NCI-H446 treated with DMSO at 0.1 percent for 48 hours (cell line): ENCODE measurements at places on chromosomes 16 and 17.
A peak's percentile ranks its signal among the peaks of the same experiment; 100 is the strongest.

- no peak for DNase-seq
These were observed 982 bp downstream of the SPAG9 start for GRCh38 chr17:51119415-51120356.

- DNase-seq, result no peak
These were observed 5.9 kb downstream of the KRT17 start for GRCh38 chr17:41618341-41619035.

GRCh38 chr16:66367968-66368891 is 1.7 kb downstream of the CDH5 start:
- no peak for DNase-seq

DNA sequence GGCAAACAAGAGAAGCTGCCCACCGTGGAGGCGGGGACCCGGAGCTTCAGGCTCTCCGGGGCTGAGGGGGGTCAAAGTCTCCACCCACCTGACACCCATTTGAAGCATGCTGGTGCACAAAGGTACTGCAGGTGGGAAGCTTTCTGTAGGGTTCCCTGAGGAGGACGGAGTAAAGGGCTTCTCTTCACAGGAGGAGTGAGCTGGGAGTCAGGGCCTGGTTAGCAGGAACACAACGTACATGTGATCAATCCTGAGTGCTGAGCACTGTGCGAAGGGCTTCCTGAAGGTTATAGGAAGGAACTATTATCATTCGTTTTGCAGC is 252.9 kb upstream of the RPL38 start:
- no peak for DNase-seq

DNA sequence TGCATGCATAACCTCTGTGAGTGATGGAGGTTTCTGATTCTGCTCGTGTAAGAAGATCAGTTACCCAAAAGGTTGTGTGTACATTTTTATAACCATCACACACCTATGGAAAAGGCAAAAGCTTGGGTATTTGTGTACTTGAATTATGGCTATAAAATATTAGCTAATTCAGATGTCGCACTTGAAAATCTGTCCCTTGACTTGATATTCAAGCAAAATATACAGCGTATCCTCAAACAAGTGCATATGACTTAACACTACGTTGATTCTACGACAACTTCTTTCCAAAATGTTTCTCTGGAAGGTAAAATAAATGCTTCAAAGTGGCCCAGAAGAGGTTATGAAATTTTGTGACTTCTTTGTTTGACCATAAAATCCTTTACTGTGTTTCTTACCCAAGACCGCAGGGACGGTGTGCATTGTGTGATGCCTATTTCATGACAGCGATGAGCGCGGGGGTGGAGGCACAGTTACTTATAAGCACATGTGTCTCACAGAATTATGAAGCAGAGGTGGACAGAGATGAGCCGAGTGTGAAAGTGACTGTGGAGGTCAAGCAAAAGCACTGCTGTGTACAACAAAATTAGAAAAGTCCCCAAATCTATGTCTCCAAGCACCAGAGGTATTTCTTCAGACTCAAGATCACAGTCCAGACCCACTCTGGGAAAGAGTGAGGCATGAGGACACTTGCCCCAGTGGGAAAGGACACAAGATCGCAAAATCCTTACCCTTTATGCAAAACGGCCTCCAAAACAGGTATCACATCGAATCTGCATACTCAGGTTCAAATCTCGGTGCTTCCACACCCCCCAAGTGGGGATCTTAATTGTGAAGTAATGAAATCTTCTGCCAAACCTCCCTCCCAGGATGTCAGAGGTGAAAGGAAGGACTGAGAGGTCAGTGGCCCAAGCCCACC is 4.1 kb upstream of the HOXB9 start:
- DNase-seq, result no peak

DNA sequence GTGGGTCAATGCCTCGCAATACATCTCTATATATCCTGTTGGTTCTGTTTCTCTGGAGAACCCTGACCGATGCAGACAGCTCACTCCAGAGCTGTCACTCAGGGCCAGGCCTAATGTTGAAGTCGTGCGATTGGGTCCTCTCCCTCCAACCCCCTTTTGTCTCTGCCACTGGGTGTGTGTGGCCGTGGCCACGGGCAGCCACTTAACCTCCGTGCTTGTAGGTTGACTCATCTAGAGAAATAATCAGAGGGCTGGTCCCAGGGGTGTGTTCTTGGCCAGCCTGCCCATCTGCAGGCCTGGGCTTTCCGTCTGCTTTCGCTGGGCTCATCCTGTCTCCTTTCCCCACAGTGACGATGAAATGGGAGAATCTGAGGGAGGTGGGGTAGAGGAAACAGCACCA is 7.4 kb downstream of the ADAD2 start:
- no peak for DNase-seq

DNA sequence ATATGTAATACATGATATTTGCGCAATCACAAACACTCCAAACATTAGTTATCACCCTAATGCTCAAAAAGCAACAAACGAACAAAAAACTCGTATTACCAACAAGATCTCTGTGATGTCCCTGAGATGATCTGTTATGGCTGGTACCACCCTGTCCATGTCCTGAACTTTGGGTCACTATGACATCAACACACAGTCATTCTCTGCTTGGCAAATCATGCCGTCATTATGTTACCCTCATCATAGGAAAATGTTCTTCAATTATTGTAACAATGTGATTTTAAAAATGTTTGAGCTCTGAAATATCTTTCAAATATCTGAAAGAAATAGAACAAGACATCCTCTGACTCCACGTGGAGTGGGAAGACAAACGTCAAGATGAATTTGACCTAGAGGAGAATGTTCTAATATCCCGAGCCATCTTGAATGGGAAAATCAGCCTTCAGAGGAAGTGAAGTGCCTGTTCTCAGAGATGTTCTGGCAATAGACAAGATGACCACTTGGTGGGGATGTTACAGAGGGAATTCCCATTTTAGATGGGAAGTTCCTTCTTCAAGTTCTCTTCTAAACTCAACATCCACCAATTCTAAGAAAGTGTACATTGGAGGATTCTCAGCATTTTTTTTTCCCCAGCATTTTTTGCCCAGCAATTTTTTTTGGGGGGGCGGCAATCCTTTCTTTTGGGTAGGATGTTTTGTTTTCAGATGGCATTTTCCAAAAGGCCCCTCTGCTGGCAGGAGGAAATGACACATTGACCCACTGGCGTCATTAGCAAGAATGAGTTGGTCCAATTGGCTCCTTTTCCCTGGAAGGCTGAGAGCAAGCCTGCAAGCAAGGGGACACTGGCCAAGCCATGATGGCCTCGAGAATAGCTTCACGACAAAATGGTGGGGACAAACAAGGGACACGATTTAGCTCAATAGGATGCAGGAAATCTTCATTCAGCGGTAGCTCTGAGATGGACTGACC is 3.7 kb upstream of the HSD17B2 start:
- DNase-seq, result no peak

GRCh38 chr17:67431249-67432015 is 54.4 kb downstream of the PITPNC1 start:
- DNase-seq, result no peak

- DNase-seq, result no peak
These were observed 1028.5 kb downstream of the CDH8 start for GRCh38 chr16:61007694-61008093.

GRCh38 chr16:10824111-10824893 is 5.7 kb upstream of the TVP23A start:
- DNase-seq, result no peak

DNA sequence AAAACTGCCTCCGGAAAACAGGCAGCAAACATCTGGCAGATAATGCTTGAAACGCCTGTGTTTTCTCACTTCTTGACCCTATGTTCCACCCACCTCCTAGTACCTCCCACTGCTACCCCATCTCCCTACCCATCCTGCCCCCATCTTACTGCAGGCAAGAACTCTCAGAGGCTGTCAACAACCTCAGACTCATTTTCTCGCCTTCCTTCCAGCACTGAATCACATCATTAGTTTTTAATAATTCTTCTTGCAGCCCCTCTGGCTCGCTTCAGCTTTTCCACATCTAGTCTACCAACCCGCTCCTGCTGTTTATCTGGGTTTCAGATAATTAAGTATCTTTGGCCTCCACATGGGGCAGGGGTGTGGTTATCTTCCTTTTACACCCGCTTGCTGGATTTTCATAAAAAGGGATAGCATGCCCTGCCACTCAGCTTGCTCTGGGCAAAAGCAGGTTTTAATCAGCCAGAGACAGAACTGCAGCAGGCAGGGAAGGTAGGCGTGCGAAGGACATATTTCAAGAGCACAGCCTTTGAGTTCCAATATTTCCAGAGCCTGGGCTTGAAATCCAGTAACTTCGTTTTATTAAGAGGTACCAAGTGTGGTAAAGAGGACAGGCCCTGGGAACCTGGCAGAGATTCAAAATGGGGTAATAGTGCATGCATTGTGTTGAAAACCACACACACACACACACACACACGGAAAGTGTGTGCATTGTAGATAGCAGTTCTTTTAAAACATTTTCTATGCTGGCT is 87.5 kb downstream of the BMERB1 start:
- no peak for DNase-seq

GRCh38 chr17:80486692-80487091 is 10.3 kb upstream of the NPTX1 start:
- DNase-seq, result no peak

GRCh38 chr17:43907998-43908721 is 824 bp upstream of the MPP2 start:
- DNase-seq, result peak; percentile 7

- no peak for DNase-seq
These were observed 101.1 kb downstream of the XYLT1 start for GRCh38 chr16:17369421-17370222.

GRCh38 chr17:65799869-65800268 is 238.4 kb upstream of the AXIN2 start:
- no peak for DNase-seq

DNA sequence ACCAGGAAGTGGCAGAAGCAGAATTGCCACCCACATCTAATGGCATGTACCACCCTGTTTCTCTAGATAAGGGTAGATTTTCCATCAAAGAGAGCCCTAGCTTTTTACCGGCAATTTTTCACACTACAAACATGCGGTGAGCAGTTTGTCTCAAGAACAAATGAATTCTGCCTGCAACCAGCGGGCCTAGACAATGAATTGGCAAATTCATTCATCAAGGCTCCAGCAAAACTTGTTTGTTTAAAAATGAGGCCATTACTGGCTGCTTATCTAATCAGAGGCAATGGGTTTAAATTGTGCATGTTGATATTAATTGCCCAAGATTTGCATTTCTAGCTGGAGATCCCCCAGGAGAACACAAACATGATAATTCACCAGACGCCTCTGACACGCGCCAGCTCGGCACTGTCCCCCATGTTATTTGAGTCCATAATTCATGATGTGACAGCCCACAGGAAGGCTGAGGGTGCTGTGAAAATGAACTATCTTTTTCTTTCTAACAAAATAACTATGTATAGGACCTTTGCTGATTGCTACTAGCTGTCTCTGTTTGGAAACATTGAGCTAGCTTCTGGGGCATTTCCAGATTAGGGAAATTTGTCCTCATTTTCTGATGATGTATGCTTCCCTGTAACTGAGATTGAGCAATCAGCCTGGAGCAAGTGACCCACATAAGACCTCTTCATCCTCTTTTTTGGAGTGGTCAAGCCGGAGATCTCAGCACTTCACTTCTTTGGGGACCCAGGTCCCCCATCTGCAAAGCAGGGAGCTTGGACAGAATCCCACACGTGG is 80.8 kb downstream of the CNGB1 start:
- no peak for DNase-seq

DNA sequence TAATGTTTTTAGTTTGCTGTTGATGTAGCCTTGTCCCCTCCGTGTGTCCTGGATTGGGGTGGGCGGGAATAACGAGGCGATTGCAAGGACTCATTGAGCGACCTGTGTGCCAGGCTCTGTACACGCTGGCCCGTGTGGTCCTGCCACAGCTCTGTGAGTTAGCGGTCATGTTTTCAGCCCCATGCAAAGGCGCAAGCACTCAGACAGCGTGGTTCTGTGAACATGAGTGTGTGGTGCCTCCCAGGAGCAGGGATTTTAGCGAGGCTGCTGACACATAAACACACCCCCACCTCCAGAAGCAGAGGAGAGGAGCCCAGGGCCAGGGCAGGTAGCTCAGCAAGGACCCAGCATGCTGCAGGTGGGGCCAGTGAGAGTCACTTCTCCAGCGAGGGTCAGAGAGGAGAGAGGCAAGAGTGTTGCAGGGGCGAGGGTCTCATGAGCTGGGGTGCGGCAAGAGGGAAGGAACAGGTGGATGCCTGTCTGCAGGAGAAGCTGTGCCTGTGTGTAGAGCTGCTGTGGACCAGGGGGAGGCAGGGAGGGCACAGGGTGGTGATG is 115.3 kb downstream of the OR1D5 start:
- DNase-seq, result no peak

GRCh38 chr17:71117466-71117865 is 948.1 kb downstream of the KCNJ2 start:
- DNase-seq, result no peak

- no peak for DNase-seq
These were observed 8.4 kb upstream of the MTSS2 start for GRCh38 chr16:70694088-70694867.

DNA sequence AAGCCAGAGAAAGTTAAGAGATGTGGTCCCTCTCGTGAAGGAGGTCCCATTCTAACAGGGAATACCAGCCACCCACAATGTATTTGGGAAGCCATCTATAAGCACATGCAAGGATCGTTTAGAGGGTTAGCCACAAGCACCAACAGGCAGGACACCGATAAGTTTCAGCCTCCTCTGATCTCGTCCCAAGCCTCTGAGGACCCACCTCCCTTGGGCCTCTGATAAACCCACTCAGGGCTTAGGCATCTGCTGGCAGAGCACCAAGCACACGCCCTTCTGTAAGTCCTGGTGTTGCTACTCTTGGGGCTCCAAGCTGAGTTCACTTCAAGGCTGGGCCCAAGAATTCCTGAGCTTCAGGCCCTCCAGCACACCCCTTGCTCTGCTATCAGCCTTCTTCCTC is 5.4 kb upstream of the PNPO start:
- DNase-seq, result no peak

- no peak for DNase-seq
These were observed 8.6 kb downstream of the SNAI3 start for GRCh38 chr16:88677721-88678120.

GRCh38 chr16:31695667-31696066 is 168.0 kb downstream of the AHSP start:
- no peak for DNase-seq

GRCh38 chr16:89359264-89360147 is 130.9 kb downstream of the ANKRD11 start:
- DNase-seq, result peak; percentile 81

GRCh38 chr17:69012895-69013805 is 47.6 kb downstream of the ABCA9 start:
- DNase-seq, result no peak

- no peak for DNase-seq
These were observed 5.0 kb upstream of the BAHCC1 start for GRCh38 chr17:81390029-81390872.
